ENCODE measurements at places on chromosomes 5 and 9.

DNA sequence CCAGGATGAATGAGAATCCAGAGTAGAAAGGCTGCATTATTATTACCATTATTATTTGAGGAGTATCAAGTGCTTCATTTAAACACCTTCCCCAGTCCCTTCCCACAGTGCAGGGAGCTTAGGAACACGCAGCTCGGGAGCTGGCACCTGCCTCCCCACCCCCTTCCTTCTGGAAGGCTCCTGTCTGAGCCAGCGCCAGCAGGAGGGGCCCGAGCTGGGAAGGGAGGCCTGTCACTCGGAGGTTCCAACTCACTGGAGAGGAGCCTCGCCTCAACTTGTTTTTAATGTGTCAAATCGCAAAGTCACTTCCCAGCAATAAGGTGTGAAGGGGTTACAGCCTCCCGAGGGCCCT, 156.4 kb upstream of the IRX4 start:
- no peak for DNase-seq

GRCh38 chr9:130100681-130101080, 47.0 kb downstream of the GPR107 start:
- no peak for DNase-seq

DNA sequence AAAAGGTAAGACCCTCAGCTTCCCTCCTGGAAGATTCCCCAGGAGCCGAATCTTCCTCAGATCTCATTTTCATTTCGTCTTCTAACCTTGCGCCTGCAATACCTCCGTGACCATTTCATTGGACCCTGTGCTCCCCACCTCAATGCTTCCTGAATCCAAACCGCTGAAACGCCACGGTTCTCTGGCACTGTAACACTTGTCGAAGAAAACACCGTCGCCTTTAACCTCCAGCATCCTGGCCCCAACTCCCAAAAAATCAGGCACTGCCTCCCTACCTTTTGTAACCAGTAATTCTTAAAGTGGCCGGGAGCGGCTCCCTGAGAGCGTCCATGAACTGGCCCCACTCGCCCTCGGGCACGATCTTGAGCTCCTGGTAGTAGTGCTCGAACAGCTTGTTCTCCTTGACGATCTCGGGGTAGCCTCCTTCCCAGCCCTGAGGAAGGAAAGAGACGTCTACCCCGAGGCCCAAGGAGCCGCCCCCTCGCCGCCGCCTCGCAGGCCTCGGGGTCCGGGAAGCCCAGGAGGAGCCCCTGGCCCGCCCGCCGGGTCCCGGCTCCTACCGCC, 438 bp downstream of the NSUN2 start:
- peak; percentile 24 for DNase-seq

DNA sequence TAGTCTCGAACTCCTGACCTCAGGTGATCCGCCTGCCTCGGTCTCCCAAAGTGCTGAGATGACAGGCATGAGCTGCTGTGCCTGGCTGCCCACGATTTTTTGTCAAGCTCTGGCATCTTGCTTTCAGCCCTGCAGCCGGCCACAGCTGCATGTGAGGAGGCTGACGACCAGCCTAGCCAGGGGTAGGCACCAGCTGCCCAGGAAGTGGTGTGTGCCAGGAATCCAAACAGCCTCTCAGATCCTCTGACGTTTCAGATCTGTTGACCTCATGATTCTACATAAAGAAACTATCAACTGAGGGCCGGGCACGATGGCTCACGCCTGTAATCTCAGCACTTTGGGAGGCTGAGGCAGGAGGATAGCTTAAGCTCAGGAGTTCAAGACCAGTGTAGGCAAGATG, 19.0 kb downstream of the DYNC2I2 start:
- DNase-seq = no peak

GRCh38 chr5:126883564-126884245, 106.8 kb downstream of the LMNB1 start:
- no peak for DNase-seq

- DNase-seq = no peak
Measured at GRCh38 chr9:127767909-127768331, 10.5 kb downstream of the SH2D3C start.

DNA sequence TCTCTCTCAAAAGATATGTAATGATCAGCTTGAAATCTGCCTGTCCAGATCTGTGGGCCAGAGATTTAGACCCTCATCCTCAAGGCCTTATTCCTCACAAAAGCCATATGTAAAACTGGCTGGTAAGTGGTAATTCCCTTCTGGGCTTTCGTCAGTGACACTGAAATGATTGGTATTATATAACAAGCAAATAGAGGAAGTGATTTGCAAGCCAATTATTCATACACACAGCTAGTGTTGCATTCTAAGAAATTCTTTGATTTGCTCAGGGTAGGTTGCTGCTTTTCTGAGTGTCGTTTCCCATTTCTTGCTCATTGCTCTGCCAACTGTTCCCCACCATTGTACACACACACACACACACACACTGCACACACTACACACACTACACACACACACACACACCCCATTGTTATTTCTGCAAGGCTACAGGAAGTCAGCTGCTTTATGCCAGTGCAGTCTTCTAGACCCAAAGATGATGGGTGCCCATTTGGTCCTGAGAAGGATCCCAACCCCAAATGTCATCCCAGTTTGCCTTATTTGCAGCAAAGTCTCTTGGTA, 76.8 kb downstream of the PRLR start:
- DNase-seq = no peak

- DNase-seq = no peak
Measured at GRCh38 chr5:14420101-14420811, 161.3 kb upstream of the OTULINL start.

GRCh38 chr5:95730011-95730700, 980 bp upstream of the RHOBTB3 start:
- no peak for DNase-seq

- no peak for DNase-seq
Measured at GRCh38 chr5:170071748-170072147, 33.9 kb upstream of the FOXI1 start.

DNA sequence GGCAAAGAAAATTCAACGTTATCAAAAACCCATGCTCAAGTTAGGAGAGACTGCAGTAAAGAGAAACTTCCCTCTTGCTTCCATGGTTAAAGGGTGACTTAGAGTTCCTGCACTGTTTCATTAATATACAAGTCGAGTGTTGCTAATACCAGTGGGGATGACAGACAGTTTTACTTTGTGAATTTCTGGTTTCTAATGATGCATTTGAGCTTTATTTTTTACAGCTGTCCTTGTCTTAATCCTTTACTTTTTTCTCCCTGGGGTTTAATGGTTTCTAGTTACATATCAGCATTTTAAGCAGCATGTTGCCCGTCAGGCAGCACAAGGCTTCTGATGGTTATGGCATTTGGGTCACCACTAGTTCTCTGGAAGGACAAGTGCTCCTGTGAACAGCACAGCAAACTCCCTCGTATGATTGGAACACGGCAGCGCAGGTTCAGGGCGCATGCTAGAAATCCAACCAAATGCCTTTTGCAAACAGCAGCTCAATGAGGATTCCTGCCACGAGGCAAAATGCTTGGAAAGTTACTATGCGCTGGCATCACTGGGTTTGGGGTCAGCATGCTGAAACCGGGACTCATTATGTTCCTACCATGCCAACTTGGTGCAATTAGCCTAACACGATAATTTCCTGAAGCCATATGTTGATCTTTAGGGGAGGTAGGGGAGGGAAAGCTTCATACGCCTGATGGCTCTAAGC, 463.8 kb downstream of the BNC2 start:
- no peak for DNase-seq

DNA sequence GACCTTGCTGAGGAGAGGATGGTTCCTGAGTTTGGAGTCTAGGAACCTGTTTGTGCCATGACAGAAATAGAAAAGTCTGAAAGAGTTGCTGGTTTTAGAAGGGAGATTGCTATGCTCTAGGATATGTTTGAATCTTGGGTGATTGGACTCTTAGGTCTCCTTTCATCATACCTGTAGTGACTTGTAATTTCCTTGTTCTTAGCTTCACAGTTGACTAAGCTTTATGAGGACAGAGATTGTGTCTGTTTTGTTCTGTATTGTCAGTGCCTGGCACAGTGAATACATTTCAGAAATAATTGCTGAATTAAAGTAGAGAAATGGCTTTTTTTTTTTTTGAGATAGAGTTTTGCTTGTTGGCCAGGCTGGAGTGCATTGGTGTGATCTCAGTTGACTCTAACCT, 31.5 kb downstream of the GAPVD1 start:
- DNase-seq = peak; percentile 11

- DNase-seq = no peak
Measured at GRCh38 chr9:6961845-6962522, 204.2 kb downstream of the KDM4C start.

GRCh38 chr5:56523790-56524575, 290.9 kb upstream of the ANKRD55 start:
- DNase-seq = no peak

- DNase-seq = no peak
Measured at GRCh38 chr9:130138171-130138653, 34.0 kb upstream of the NCS1 start.

GRCh38 chr5:100889165-100889743, 13.8 kb downstream of the ST8SIA4 start:
- peak; percentile 66 for DNase-seq

DNA sequence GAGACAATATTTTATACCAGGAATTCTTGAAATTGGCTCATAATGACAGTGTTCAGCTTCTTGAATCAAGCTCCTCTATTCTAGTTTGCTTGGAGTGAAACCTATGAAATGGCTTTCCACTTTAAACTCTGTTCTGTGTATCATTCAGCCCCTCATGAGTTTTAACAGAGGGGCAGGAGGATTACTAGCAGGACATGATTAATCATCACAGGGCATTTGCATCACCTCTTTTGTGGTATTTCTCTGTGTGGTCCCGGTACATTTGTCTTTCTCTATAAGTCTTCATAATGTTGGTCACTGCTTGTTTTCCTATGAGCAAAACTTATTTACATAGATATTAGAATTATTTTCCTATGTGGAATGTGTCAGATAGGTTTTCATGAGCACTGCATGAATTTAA, 21.2 kb downstream of the CAST start:
- DNase-seq = no peak

DNA sequence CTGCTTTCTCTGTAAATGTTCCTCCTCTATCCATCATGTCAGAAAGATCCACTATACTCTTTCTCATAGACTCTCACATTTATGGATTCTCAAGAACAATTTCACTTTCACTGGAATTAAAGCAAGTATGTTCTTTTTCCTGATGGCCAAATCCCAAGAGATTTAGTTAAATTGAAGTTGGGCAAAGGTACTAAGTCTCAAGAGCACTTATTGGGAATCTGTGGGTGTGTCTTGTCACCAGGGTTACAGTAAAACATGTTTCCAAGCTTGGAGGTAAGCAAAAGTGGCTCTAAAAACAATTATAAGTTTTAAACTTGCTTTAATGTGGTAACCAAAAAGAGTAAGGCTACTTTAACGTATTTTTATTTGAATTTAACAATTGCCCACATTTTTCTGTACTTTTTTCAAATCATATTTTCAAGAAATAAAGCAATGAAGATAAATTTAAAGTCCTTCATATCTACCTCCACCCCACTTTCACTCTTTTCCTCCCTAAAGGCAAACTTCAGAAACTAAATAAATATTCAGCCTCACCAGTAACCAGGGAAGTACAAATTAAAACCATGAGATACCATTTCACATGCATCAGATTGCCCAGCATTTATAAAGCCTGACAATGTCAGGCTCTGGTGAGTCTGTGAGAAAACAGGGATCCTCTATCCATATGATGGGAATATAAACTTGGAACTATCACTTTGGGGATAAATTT, 387.4 kb downstream of the CETN3 start:
- no peak for DNase-seq

- no peak for DNase-seq
Measured at GRCh38 chr5:171849585-171850323, 64.1 kb downstream of the SMIM23 start.

DNA sequence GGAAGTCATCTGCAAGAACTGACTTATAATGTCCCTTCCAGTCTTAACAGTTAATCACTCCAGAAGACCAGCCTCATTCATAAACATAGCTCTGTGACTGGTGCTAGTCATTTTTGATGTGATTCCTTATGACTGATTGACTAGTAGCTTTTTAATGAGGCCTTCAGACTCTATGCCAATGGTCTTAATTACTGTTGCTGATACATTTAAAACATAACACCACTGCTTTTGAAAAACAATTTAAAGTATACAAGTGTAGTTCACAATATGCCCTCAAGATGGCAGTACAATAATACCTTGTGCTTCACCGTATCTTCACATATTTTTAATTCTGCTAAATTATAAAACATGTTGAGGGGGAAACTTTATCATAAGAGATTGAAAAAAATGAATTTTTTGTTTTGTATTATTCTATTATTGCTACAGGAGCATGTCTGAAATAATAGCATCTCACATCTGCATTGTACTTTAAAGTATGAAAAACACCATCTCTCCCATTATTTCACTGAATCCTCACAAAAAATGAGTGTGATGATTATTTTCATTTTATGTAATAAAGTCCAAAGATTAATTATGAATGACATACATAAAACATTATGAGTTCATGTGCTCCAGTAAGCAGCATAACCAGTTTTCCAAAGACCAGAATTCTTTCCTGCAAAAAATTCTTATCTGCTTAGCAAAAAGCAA, 55.2 kb upstream of the SHISAL2B start:
- DNase-seq = peak; percentile 34

- no peak for DNase-seq
Measured at GRCh38 chr5:179275941-179276837, 69.1 kb downstream of the ADAMTS2 start.

- peak; percentile 82 for DNase-seq
Measured at GRCh38 chr9:93098236-93098946, 2.4 kb downstream of the CARD19 start.

DNA sequence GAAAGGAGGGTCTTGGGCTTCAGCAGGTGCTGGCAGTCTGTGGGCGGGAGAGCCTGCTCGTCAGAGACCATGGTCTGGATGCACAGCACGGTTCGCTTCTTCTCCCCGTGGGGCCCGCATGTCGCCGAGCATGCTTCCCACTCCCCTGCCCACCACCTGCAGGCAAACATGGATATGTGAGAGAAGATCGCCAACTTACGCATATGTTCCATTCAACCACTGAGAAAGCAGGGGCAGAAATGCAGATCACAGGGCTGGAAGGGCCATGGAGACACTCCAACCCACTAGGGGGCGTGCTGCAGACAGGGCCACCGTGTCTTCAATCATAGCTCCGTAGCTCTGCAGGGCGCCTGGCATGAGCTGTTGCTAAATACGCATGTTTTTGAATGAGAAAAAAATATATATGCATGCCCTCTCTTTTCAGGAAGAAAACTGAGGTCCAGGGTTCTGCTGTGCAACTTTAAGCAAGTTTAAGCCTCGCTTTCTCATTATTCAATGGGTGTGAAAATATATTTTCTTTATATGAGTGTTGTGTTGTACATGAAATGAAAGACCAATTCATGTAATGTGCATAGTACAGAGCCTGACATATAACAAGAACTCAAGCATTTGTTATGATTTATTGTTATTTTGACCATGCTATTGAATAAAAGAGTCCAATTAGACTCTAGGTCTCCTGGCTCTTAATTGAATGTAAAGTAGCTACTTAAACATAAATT, 148.0 kb downstream of the TARS1 start:
- DNase-seq = peak; percentile 40

All from activated CD4-positive, alpha-beta T cell treated with anti-CD3 and anti-CD28 coated beads, Interleukin-2, amount 50 U/mL, for 16 hours (primary cell).